ENCODE measurements at places on chromosomes 11 and 22.
A peak's percentile ranks its signal among the peaks of the same experiment; 100 is the strongest.

- no peaks in the 10 kb centered on the region for H3K4me1 ChIP-seq
- H3K36me3 ChIP-seq = no peaks in the 10 kb centered on the region
- H3K27ac ChIP-seq = no peak overlapping the region
- no peak overlapping the region for H3K4me3 ChIP-seq
These were observed 52.7 kb downstream of the FLRT1 start for GRCh38 chr11:64088162-64089026.

DNA sequence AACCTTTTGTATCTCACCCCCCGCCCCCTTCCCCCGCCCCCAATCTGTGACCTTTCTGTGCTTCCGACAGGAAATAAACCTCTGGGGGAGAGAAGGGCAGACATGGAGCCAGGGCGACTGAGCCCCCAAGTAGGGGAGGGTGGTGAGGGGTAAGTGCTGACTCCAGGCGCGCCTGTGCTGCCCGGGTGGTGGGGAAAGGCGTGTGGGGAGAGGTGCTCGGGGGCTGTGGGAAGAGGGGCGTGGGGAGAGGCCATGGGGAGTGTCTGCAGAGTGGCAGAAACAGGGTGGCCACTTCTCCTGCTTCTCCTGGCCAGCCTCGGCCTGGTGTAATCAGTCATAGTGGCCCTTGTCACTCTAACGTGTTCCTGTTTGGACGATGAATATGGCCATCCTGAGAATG, 8.0 kb downstream of the SLC16A8 start:
- H3K4me3 ChIP-seq = no peak overlapping the region
- no peak for DNase-seq
- H3K27ac ChIP-seq = no peak overlapping the region
- H3K4me1 ChIP-seq = no peaks in the 10 kb centered on the region
- peaks cover 25% of the 10 kb centered on the region for H3K36me3 ChIP-seq

GRCh38 chr11:128471138-128471661, 116.2 kb downstream of the ETS1 start:
- H3K4me3 ChIP-seq = peak overlapping the region; percentile 79
- peaks cover 98% of the 10 kb centered on the region for H3K4me1 ChIP-seq
- H3K27me3 ChIP-seq = no peaks in the 10 kb centered on the region
- H3K36me3 ChIP-seq = peaks cover 26% of the 10 kb centered on the region

DNA sequence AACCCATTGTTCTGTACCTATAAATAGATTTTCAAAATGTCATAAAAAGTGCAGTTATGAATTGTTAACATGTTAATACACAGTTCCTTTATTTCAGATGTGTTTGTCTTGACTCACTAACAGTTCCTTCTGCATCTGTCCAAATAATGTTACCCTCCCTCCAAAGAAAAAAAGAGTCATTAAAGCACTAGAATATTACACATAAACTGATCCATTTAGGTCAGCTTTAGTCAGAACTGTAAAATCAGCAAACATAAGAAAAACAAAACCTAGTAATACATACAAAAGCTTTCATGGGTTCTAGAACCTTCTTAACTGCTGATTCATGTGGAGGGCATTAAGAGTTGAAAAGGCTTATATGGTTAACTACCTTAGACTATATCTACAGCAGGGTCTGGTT, 65.4 kb downstream of the SESN3 start:
- no peak overlapping the region for H3K4me3 ChIP-seq
- peaks cover 14% of the 10 kb centered on the region for H3K4me1 ChIP-seq
- no peak overlapping the region for H3K27ac ChIP-seq
- peaks cover 1% of the 10 kb centered on the region for H3K36me3 ChIP-seq
- DNase-seq = no peak
- no peaks in the 10 kb centered on the region for H3K27me3 ChIP-seq
